Suppressor macrophage treated with lipopolysaccharide for 1 hour (primary cell): ENCODE measurements at places on chromosomes 4 and X.

GRCh38 chr4:23903859-23904438 is 14.1 kb upstream of the PPARGC1A start:
- no peak for DNase-seq

DNA sequence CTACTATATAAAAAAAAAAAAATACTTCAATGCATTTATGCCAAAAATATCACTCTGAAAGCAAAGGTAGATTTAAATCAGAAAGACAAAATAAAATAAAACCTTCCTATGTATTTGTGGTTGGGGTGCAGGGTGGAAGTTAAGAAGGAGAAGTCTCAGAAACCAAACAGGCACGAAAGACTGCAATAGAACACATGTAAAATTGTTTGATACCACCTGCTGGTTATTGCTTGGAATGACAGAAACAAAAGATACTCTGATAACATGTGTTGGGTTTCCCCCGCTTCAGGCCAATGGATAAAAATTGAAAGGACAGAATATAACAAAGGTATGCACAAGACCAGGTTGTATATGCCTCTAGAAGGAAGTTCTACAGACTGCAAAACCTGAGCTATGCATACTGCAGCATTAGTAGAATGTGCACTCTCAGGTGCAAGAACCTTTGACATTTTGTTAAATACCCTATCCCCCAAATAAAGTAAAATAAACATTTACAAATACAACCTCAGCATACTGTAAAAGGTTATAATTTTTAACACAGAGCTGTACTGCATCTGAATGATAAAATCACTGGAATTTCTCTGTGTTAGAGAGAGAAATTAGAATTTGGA is 118.8 kb downstream of the GABRA2 start:
- peak; percentile 28 for DNase-seq

GRCh38 chr4:138949866-138950265 is 65.7 kb upstream of the NOCT start:
- no peak for DNase-seq

- DNase-seq: no peak
Measured at GRCh38 chrX:80765220-80765625, 44.5 kb downstream of the BRWD3 start.

DNA sequence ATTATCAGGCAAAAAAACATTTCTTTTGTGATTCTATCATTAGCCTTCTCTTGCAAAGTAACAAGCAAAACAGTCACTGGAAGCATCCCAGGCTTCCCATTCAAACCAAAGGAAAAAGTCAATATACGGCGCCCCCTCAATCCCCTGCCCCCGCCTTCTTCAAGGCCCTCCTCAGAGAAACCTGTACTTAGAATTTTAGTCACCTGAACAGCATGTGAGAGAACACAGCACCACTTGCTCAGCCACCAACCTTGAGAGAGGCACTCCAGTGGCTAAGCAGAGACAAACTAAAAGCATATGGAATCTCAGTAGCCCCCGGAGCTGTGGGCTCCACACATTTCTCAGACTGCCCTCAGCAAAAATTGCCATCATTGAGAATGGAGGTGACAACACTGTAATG is 25.2 kb downstream of the LEF1 start:
- DNase-seq: no peak

GRCh38 chr4:5959211-5959982 is 58.8 kb downstream of the C4orf50 start:
- DNase-seq: no peak

GRCh38 chr4:98473046-98473445 is 185.4 kb downstream of the TSPAN5 start:
- DNase-seq: no peak

DNA sequence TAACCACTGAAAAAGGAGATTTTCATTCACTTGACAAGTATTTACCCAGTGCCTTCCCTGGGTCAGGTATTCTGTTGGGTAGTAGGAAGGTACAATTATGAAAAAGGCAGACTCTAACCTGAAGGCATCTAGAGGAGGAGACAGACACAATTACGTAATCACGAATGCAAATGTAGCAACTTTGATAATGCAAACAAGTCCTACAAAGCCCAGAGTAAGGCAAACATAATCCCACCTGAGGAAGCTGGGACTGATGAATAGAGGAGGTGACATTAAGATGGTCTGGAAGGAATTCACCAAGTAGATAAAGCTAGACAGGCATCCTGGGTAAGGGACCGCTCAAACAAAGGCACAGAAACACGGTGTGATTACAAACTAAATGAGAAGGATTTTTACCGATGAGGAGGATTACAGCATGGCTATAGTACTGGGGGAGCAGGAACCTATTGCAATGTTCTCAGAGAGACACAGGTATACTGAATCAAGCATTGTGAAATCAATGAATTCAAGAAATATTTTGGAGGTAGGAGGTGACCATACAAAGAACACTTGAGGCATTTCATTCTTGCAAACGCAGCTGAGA is 37.1 kb downstream of the TMEM150C start:
- no peak for DNase-seq

GRCh38 chr4:180455226-180455625 is 1788.0 kb upstream of the TENM3 start:
- no peak for DNase-seq

GRCh38 chr4:106305435-106306055 is 10.5 kb downstream of the TBCK start:
- no peak for DNase-seq

DNA sequence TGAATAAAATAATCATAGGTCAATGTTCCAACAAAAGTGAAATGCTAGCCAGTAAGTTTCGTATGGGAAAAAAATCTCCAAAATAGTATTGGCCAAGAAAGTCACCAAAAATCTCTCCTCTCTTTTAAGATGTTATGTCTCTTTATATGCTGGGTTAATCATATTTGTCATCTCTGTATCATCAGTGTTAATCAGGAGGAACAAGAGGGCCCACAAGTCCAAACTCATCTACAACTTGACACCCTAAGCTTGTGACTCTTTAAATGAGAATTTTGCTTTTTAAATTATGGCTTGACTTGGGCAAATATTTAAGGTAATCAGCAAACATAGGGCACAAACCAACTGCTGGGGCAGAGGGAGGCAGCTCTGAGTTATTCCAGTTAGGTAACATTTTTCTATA is 75.5 kb downstream of the AMMECR1 start:
- no peak for DNase-seq

GRCh38 chrX:87338510-87338909 is 179.1 kb upstream of the KLHL4 start:
- peak; percentile 27 for DNase-seq

DNA sequence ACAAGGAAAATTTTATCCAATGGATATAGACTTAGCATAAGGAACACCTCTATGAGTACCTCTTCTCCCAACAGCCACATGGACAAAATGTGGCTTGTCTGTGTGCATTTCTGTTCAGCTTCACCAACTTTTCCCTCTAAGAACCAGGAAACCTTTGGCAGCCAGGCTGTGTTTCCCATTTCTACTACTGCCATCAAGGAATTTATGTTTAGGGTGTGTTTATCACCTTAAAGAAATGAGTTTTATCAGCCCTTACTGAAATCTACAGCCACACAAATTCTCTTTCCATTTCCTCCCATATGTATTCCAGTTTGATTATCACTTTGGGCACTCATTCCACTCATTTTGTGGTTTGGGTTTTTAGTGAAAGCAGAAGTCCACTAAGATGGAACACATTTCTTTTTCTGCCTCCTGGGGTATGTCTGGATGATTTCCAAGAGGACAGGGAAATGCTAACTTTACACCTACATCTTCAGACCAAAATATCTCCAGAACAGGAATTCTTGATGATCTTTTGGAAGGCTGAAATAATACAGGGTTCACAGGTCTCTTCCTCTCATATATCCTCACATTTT is 82.6 kb upstream of the MAOA start:
- DNase-seq: no peak

DNA sequence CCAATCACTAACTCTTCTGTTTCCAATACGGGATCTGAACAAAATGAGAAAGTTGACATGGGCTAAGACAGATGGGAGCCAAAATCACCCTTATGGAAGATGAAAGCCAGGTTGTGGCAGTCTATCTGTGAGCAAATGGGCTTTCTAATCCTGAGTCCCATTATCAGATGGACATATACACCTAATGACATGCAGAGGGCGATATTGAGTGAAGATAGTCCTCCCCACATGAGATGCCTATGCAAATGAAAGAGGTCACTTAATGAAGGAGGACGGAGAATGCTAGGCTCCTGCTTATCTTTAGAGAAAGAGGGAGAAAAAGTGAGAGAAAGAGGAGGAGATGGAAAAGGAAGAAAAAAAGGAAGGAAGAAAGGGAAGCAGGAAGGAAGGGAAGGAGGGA is 547.5 kb downstream of the NLGN4X start:
- peak; percentile 21 for DNase-seq

- no peak for DNase-seq
Measured at GRCh38 chr4:25427871-25428270, 50.8 kb downstream of the ANAPC4 start.

DNA sequence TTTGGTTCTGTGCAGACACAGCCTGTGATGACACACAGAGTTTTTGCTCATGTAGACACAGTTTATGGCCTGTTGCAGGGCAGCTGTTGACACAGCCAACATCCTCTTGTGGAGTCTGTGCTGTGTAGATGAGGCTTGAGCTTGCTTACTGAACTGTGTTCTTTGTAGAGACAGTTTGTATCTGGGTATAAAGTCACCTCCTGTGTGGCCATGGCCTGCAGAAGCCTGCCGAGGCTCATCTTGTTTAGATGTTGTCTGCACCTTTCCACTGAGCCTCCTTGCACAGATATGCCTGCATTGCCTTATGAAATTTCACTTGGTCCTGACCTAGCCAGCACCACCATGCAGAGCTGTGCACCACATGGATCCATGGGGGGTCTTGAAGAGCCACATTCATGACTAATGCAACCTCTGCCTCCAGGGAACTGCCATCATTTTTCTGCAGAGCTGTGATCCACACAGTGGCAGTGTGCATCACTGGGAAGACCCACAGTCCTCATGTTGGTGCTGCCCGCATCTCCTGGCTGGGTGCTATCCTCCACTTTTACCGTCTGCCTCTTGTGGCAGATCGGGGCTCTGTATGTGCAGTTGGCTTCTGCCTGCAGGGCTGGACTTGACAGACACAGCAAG is 198.0 kb upstream of the MAMLD1 start:
- DNase-seq: no peak

- DNase-seq: peak; percentile 61
Measured at GRCh38 chr4:38141808-38142500, 181.8 kb downstream of the PTTG2 start.

DNA sequence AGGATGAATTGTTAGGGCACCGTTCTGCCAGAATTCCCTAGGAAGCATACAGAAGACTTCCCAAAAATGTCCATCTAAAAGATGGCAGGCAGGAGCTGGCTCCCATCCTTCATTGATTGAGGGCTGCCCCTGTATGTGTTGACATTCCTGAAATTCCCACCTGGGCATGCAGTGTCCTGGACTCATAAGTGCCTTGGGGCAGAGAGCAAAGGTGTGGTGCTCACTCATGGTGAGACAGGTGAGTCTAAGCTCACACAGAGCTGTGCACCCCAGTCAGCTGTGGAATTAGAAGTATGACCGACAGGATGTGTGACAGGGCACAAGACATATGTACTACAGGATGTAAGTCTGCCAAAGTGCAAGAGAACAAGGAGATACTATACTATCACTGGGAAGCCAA is 271.9 kb downstream of the MID1IP1 start:
- DNase-seq: no peak

- DNase-seq: peak; percentile 70
Measured at GRCh38 chr4:5998333-5998936, 19.8 kb downstream of the C4orf50 start.

- DNase-seq: peak; percentile 42
Measured at GRCh38 chrX:21929209-21929608, 11.3 kb upstream of the SMS start.

- DNase-seq: no peak
Measured at GRCh38 chr4:140233791-140234696, 80.1 kb upstream of the MAML3 start.

DNA sequence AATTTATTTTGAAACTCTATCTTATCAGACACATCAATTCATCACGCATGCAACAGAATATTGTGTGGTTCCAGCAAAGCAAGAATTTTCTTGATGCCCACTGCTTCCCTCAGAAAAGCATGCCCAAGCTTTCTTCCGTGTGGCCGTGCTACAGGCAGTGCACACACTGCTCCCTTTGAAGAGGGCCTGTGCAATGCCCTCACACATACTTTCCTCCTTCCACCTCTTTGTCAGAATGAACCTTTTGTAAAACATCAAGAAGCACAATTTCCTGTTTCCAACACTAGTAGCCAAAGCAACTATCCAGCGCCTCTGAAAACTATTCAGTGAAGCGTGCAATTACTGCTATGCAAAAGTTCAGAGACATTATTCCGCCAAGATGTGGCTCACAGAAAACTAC is 201.7 kb downstream of the NLGN4X start:
- no peak for DNase-seq

- DNase-seq: no peak
Measured at GRCh38 chr4:66927937-66928336, 617.4 kb downstream of the CENPC start.

DNA sequence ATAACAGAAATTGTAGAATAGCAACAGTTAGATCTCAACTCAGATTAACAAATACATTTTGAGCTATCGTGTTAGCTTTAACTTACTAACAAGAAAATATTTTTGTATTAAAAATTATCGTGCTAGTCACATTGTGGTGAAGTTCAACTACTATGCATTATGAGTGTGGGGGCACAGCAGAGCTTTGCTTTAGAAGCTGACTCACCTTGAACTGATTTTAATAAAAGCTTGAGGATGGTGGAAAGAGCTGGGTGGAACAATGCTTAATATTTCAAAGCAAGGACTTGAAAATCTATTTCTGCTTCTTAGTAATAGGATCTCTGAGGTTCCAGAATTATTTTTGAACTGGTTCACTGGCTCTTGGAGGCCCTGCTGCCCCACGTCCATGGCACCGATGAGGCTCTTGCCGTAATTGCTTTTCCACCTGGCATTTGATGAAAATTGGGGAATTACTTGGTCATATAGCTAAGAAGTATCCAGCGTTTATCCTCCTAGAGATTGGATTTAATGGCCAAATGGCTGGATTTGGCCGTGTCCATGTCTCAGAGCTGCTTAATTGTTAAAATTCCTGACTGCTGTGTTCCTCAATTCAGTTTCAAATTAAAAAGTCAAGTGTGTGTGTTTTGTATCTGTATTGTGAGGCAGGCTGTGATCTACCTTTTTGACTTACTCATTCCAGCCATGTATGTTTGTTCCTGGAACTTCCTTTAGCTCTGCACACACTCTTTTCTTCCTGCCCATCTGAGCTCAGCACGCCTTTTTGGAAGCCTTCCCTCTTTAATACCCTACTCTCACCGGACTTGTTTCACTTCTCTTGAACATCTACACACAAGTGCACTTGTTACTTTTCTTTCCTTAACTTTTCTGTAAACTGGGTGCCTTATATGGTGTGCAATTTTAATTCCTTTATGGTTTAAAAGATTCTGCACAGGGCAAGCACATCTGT is 66.6 kb upstream of the LIMCH1 start:
- DNase-seq: no peak

- DNase-seq: no peak
Measured at GRCh38 chrX:73849073-73849472, 286.1 kb downstream of the CHIC1 start.

DNA sequence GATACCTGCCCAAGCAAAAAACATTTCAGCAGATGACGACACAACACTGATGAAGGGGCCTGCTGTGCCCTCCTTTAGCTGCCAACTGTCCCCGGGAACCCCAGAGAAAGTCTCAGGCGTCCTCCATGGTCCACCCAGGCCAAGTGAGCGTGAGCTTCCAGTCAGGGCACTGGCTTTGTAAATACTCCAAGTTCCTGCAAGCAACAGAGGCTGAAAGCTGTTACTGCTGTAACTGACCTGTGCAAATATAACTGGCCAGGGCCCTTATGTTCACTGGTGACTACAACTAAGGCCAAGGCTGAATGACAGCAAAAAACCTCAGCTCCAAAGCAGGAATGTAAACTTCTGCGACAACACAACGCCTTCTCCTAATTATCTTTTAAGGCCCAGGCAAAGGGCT is 8.2 kb downstream of the WDR1 start:
- no peak for DNase-seq
